ENCODE measurements at places on chromosomes 1 and 21. TPM values are rescaled to one million over a fixed set of nuclear protein-coding genes. Genes with fewer than 3 reads are reported as not detected.

DNA sequence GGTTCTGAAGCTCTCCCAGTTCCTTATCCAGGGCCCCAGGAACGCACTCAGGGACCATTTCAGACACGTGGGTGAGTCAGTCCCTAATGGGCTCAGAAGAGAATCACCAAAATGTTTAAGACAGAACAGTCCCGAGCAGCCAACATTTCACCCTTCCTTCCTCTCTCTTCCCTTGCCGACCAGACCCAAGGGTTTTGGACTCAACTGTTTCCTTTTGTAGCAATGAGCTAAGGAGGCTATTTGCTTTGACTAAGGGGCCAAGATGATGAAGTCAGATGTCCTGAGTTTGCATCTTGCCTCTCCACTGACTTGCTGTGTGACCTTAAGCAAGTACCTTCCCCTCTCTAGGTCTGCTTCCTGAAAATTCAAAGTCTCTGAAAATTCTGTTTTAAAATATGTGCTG is 472.3 kb upstream of the VAMP3 start:
- no peak overlapping the region for H3K27ac ChIP-seq
- H3K36me3 ChIP-seq = no peaks in the 10 kb centered on the region
- DNase-seq = no peak
- no peak overlapping the region for H3K4me3 ChIP-seq
- no peaks in the 10 kb centered on the region for H3K27me3 ChIP-seq

DNA sequence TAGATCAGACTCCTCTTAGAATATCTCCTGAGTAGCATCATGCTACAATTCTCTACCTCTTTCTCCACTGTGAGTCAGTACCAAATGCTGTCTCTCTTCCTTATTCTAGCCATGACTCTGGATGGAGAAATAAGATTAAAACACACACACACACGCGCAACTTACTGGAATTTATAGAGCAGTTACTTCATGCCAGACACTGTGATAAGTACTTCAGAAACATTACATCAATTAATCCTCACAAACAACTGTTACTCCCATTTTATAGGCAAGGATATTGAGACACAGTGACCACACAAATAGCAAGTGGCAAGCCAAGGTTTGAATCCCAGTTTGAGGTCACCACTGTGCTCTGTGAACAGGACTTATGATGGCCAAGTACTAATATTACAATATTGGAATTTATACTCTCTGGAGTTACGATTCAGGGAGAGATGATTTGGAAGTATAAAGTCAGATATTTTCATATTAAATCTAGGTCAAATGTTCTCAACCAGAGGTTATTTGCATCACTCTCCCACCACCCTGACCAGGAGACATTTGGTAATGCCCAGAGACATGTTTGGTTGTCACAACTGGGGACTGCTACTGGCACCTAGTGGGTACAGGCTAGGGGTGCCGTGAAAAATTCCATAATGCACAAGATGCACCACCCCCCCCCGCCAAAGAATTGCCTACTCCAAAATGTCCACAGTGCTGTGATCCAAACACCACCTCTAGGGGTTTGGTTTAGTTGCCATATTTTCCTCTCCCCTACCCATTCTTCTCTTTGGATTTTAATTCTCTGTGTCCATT is 221.6 kb downstream of the LTN1 start:
- H3K27ac ChIP-seq = no peak overlapping the region
- no peaks in the 10 kb centered on the region for H3K36me3 ChIP-seq
- no peak for DNase-seq
- no peaks in the 10 kb centered on the region for H3K4me1 ChIP-seq

GRCh38 chr1:29285771-29286170 is 49.4 kb downstream of the PTPRU start:
- H3K36me3 ChIP-seq = peaks cover 36% of the 10 kb centered on the region
- H3K27me3 ChIP-seq = no peaks in the 10 kb centered on the region
- no peak overlapping the region for H3K27ac ChIP-seq
- DNase-seq = no peak
- H3K4me3 ChIP-seq = no peak overlapping the region

DNA sequence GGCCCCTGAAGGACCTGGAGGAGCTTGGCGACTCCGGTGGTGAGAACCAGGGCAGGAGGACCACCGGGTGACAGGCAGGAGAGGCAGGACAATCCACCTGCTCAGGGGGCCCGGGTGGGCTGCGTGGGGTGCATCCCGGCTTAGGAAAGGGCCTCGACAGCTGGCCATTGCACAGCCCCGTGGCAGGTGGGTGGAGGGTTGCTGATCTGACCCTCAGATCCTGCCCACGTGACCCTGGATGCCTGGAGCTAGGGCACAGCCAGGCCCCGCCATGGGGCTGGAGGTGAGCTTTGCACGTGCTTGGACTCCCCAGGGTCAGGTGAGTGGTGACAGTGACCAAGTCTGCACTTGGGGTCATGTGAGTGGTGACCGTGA is 35.5 kb upstream of the SLC19A1 start:
- no peak overlapping the region for H3K27ac ChIP-seq
- peaks cover 2% of the 10 kb centered on the region for H3K27me3 ChIP-seq
- no peak overlapping the region for H3K4me3 ChIP-seq
- peaks cover 26% of the 10 kb centered on the region for H3K4me1 ChIP-seq
- DNase-seq = no peak
- H3K36me3 ChIP-seq = no peaks in the 10 kb centered on the region

DNA sequence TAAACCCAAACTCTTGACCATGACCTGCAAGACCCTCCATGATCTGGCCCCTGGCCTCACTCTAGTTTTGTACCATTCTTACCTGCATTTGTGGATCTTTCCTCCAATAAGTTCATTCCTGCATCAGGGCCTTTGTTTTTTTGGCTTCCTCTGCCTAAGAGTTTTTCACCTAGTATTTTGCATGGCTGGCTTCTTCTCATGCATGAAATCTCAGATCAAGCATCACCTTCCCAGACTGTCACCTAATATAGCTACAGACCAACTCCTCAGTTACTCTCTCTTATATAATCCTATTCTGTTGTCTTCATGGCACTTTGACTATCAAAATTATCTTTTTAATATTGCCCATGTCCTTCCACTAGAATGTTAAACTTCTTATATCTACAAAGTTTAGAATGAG is 54.2 kb downstream of the BTBD8 start:
- H3K4me3 ChIP-seq = no peak overlapping the region
- H3K36me3 ChIP-seq = no peaks in the 10 kb centered on the region
- no peak for DNase-seq
- H3K27me3 ChIP-seq = no peaks in the 10 kb centered on the region
- no peaks in the 10 kb centered on the region for H3K4me1 ChIP-seq

GRCh38 chr1:54894271-54894670 is 7.3 kb upstream of the DHCR24 start:
- no peak overlapping the region for H3K27ac ChIP-seq
- no peaks in the 10 kb centered on the region for H3K4me1 ChIP-seq
- H3K27me3 ChIP-seq = no peaks in the 10 kb centered on the region
- DNase-seq = no peak
- H3K4me3 ChIP-seq = no peak overlapping the region
- no peaks in the 10 kb centered on the region for H3K36me3 ChIP-seq

EDN2 gene
- total RNA-seq = not detected

EDARADD gene
- 0.89 TPM for total RNA-seq

AVPR1B gene
- 0.17 TPM for total RNA-seq

CDC7 gene
- total RNA-seq = 22.9 TPM

CD247 gene
- 0.44 TPM for total RNA-seq

SRRM1 gene
- 51.8 TPM for total RNA-seq

All from spinal cord (tissue), 10 donors.